ENCODE measurements at places on chromosomes 7 and 10.

DNA sequence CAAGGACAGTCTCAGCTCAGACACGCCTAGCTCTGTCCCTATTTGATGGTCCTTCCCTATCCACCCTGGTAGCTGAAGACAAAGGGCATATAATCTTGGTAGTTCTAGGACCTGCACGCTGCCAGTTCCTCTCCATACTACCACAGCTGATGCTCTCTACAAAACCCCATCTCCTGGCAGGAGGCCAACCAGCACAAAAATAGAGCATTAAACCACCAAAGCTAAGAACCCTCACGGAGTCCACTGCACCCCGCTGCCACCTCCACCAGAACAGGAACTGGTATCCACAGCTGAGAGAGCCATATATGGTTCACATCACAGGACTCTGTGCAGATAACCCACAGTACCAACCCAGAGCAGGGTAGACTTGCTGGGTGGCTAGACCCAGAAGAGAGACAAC is 299.4 kb downstream of the LRRTM3 start:
- DNase-seq: no peak

GRCh38 chr10:34341473-34341872 is 473.6 kb downstream of the PARD3 start:
- no peak for DNase-seq

DNA sequence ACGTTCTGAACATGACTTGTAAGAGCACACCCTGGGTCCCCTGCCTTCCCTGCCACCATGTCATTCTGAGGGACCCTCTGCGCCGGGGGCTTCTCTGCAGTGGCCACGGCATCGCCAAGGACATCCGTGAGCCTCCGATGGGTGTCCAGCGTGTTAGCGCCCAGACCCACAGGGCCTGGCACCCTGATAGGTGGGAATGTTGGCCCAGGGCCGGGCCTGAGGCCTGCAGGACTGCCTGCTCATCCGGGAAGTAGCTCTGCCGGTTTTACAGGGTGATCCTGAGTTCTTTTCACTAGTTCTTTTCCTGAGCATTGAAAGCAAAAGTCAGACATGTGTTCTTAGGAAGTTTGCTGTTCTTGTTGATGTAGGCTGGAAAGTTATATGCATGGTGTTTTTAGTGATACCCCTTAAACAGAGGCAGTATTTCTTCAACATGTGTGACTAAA is 54.5 kb downstream of the WDR37 start:
- DNase-seq: no peak

DNA sequence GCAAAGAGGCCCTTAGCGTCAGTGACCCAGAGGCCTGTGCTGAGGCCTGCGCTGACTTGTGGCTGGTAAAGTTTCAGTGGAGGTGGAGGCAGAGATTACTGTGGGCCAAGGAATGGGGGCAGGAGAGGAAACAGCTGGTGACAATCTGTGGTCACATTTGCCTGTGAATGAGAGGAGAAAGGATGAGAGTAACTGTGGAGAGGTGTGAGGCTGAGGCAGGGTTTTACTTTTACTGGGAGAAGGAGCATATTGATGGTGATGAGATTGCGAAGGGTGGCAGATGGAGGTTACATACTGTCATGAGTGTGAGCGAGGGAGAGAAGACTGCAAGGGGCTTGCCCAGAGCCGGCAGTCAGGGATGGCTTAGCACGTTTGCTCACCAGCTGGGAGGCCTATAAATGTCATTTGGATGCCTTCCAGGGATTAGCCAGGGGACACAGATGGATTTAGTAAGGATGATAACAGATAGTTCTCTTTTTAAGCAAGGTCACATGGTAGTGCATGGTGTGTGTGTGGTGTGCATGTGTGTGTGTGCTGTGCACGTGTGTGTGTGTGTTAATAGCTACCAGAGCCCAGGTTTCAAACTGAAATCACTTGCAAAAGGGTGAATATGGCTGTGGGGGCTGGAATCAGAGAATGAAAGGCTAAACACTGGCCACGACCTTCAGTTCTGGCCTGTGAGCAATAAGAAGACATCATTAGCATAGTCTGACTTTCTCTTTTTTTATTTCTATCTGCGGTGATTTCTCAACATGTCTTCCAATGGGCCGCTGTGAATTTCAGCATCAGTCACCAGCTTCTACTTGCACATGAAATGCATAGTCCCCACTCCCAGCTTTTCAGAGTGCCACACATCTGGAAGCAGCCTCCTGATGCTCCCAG is 291.5 kb upstream of the ZNF32 start:
- DNase-seq: no peak

GRCh38 chr7:23306936-23307521 is 7.9 kb downstream of the MALSU1 start:
- no peak for DNase-seq

DNA sequence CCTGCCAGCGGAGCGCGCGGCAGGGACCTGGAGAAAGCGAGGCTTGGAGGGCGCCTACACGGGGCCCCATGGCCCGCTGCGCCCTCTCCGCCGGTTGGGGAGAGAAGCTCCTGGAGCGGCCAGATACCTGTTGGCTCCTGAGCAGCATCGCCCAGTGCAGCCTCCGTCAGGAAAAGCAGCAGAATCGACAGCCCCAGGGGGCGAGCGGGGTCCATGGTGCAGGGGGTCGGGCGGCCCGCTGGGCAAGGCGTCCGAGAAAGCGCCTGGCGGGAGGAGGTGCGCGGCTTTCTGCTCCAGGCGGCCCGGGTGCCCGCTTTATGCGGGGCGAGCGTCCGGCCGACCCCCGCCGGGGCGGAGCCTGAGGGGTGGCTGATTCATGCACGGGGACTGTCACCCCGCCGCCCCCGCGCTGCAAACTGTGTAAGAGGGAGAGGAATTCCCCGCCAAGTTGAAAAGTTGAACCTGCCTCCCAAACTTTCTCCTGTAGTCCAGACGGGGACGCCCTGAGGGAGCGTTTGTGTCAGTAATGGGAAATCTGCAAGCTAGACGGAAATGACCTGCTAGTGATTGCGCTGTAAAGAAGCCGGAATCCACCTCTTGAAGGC is at the start of gene TFPI2:
TFPI2 (minus strand) TSS at position 290 of the 605 bp plus-strand sequence; CDS start at position 215, 75 bp downstream.
- no peak for DNase-seq

Data from CD4-positive, alpha-beta T cell (primary cell).